ENCODE measurements at places on chromosomes 4 and X.

GRCh38 chrX:54817220-54817820, 9.8 kb downstream of the MAGED2 start:
- DNase-seq: peak; percentile 5

GRCh38 chr4:36269101-36269500, 12.3 kb upstream of the DTHD1 start:
- no peak for DNase-seq

- DNase-seq: no peak
Observed at GRCh38 chr4:185192059-185192458, 11.7 kb downstream of the CFAP97 start.

DNA sequence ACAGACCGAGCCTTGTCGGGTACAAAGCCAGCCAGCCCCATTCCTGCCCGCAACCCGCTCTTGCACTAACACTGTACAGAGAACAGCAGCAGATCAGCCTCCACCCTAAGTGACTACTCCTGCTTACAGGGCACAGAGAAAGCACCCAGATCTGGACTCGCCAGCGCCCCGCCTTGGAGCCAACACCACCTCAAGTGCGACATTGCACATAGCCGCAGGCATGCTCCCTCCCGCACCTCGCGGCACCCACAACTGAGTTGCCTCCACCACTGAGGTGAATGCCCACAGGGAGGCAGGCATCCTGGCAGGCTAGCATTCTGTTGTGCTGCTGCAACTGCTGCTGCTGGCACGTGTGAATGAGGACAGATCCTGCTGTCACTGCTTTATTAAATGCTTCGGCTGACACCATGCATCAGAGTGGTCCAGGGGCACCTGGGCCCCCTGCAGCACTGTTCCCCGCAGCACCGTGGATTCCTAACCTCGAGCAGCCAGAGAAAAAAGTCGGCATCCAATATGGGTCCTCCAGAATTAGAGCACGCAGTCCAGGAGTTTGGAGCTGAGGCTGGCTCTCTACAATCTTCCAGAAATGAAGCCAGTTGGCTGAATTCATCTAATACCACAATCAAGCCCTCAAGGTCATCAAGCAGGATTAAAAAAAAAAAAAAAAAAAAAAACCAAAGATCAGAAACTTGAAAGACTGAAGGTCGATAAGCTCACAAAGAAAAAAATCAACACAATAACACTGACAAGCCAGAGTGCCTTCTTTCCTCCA, 352.9 kb downstream of the GASK1B start:
- DNase-seq: no peak

GRCh38 chr4:101035487-101035886, 311.8 kb downstream of the PPP3CA start:
- no peak for DNase-seq

GRCh38 chr4:106034220-106034619, 138.9 kb downstream of the NPNT start:
- peak; percentile 64 for DNase-seq

DNA sequence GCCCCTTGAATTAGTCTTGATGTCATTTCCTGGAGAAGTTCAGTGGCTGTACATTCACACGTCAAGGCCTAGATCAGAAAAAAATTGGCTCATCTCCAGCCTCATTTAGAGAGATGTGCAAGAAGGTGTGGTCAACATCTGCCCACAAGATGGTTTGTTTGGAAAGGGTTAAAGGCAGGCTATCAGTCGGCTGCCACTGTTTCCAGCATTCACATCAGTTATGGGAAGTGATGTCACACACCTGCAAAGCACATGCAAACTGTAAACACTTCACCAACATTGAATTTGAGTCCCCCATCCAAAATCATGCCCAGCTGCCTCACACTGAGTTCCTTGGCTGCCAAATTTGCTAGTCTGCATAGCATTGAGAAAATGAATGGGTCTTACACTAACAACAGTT, 498.3 kb upstream of the INTU start:
- DNase-seq: no peak

- peak; percentile 74 for DNase-seq
Observed at GRCh38 chrX:141468940-141469339, 115.6 kb downstream of the SPANXA1 start.

GRCh38 chr4:176921256-176921655, 128.5 kb upstream of the VEGFC start:
- no peak for DNase-seq

- DNase-seq: peak; percentile 62
Observed at GRCh38 chrX:20061855-20062254, 54.9 kb downstream of the MAP7D2 start.

DNA sequence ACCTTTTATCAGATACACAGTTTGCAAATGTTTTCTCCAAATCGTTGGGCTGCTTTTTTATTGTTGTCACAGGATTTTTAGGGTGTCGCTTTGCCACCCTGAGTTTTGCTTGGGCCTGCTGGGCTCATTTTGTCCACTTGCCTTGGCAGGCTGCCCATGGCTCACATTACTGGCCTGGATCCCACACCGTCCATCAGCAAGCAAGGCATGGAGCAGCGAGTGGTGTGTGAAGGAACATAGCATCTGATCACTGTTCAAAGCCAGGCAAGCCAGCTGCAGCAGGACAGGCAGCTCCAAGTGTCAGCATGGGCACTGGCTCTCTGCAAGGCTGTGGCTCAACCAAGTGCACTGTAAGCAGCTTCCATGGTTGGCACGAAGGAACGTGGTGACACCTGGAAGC, 261.4 kb upstream of the TECRL start:
- DNase-seq: no peak

DNA sequence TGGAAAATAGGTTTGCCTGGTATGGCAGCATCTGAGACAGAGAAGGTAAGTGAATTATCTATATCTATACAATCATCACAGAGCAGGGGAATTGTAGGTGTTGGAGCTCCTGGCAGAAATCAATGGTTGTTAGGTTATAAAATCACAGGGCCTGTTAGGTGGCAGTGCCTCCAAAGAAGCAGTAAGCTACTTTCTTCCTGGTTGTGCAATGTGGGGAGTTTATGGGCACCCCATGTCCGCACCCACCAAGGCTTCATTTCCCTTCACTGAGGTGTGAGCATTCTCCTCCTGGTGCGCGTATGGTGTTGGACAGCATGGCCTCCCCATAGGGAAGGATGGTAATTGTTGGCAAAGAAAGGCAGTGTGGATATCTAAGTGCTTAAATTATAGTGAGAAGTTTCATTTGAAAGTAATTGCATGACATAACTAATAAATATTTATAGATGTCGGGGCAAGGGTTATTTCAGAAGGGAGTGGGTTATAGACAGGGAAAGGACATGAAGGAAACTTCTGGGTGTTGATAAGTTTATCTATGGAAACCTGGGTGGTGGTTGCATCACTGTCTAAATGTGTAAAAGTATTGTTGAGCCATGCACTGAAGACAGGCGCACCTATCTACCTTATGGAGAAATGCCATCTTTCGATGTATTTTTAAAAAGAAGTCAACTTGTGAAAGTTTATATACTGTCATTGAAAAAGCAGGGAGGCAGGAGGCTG, 153.7 kb downstream of the FRAS1 start:
- DNase-seq: no peak

DNA sequence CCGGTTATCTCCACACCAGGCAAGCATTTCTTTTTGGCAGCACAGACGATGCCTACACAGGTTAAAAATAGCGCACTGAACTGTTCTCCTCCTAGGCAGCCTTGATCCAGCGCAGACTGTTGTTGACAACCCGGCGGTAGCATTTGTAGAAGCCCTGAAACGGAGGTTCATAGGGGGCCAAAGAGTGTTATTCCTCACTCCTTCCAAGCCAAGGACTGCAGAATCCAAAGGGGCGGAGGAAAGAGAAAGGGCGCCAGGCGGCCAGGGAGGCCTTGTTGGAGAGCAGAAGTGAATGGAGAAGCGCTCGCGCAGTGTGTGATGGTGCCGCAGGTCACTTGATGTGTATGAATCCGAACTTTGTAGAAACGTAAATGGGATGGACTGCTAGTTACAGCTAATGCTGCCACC, 82.7 kb downstream of the TENM3 start:
- no peak for DNase-seq

DNA sequence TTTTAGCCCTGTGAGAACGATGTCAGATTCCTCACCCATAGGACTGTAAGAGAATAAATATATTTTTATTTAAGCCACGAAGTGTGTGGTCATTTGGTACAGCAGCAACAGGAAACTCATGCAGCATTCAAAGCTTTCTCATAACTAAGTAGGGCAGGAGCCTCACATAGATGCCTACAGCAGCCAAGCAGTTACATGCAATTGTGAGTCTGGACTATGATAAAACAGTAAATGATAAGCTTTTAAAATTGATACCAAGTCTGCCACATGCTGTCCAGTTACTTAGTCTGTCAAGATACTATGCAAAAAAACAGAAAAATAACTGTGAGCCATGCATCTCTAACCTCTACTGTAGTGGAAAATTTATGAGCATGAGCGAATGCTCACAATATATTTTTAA, 359.6 kb downstream of the HS3ST1 start:
- no peak for DNase-seq

- DNase-seq: no peak
Observed at GRCh38 chr4:149187726-149188125, 627.9 kb downstream of the IQCM start.

- no peak for DNase-seq
Observed at GRCh38 chr4:171793723-171794122, 19.5 kb upstream of the GALNTL6 start.

DNA sequence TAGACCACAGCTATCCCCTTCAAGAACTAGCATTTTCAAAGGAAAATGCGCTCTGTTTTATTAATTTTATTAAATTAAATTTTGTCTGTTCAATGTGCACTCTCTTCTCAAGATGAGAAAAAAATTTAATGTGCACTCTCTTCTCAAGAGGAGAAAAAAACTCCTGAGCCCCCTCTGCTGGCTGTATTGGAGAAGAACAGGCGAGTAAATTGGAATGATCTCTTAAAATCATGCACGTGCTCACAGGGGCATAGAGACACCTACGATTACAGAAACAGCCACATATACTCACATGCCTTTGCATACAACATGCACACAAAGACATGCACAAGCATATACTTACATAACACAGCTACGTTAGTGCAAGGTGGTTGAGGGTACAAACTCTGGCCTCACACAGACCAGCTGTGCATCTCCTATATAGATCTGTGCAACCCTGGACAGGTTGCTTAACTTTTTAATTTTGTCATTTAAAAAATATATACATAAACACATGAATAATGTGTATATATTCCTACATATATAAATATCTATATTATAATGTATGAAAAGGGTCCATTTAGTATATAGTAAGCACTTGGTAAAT, 176.2 kb upstream of the CXorf66 start:
- peak; percentile 9 for DNase-seq

DNA sequence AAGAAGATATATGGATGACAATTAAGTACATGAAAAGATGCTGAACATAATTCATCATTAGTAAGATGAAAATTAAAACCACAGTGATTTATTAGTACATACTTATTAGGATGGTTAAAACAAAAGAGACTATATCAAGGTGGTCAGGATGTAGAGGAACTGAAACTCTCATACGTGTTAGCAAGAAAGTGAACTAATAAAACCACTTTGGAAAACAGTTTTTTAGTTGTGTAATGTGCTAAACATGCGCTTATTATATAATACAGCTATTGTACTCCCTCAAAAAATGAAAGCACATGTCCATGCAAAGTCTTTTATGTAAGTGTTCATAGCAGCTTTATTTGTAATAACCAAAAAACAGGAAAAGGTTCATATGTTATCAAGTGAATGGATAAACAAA, 89.9 kb upstream of the KCTD8 start:
- no peak for DNase-seq

- DNase-seq: no peak
Observed at GRCh38 chrX:143437439-143437838, 79.8 kb downstream of the SPANXN3 start.

DNA sequence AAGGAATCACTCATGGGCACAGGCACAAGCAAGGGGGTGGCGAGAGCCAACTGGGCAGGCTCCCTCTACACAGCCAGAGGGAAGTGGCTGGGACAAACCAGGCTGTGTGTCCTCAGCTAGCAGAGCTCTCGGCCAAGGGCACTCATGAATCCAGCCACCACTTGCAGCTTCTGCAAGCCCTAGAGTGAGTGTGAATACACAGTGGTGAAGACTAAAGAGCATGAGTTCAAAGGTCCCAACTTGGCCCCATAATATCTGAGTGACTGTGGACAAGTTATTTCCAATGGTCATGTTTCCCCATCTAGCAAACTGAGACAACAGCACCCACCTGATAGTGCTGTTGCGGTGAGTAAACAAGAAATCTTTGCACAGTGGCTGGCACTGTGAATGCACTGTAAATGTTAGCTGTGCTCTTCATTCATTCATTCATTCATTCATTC, 51.7 kb downstream of the ADGRG2 start:
- DNase-seq: no peak
